ENCODE measurements at places on chromosomes 7 and 10.
A peak's percentile ranks its signal among the peaks of the same experiment; 100 is the strongest.

DNA sequence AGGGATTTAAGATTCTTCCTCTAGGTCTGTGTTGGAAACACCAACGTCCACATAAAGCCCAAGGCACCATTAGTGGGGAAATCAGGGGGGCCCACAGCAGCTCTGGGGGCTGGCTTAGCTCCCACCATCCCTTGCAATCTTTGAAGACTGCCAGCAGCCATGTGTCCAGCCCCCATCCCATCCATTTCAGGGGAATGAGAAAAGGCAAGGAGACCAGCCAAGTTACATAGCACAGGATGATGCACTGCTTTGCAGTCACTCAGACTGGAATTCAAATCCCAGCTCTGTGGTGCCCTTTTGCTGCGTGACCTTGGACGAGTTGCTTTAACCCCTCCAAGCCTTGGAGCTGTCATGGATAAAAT, 108.9 kb upstream of the ZMIZ1 start:
- no peak for DNase-seq

GRCh38 chr7:148253629-148254028, 336.9 kb upstream of the C7orf33 start:
- DNase-seq, result no peak

GRCh38 chr10:131795761-131796160, 105.0 kb upstream of the PPP2R2D start:
- DNase-seq, result no peak

- DNase-seq, result no peak
Observed at GRCh38 chr7:1033546-1034145, 10.7 kb upstream of the GPR146 start.

GRCh38 chr10:11823989-11824346, 812 bp downstream of the PROSER2 start:
- DNase-seq, result no peak

GRCh38 chr10:76451911-76452310, 1020.5 kb downstream of the LRMDA start:
- DNase-seq, result no peak

GRCh38 chr10:44399659-44400451, 15.0 kb upstream of the CXCL12 start:
- no peak for DNase-seq

DNA sequence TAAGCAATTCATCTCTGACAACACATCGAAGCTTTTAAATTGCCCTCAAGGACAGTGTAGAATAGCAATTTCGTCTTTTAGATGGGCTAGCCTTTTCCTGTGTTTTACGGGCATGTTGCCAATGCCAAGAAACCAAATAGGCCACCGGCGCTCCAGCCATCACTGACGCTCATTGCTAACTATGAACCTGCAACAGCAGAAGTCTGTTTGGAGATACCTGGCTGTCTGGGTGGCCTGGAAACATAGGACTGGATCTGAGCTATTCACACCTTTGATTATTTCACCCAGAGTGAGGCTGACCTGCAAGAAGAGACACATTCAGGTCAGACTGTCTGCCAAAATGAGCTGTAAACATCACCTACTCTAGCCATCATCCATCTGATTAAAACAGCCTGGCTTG, 12.0 kb downstream of the KPNA7 start:
- no peak for DNase-seq

GRCh38 chr7:77765481-77765880, 32.8 kb downstream of the TMEM60 start:
- DNase-seq, result peak; percentile 43

- DNase-seq, result no peak
Observed at GRCh38 chr7:114934086-114934485, 12.2 kb downstream of the MDFIC start.

GRCh38 chr7:130429019-130429418, 11.8 kb downstream of the CEP41 start:
- no peak for DNase-seq

DNA sequence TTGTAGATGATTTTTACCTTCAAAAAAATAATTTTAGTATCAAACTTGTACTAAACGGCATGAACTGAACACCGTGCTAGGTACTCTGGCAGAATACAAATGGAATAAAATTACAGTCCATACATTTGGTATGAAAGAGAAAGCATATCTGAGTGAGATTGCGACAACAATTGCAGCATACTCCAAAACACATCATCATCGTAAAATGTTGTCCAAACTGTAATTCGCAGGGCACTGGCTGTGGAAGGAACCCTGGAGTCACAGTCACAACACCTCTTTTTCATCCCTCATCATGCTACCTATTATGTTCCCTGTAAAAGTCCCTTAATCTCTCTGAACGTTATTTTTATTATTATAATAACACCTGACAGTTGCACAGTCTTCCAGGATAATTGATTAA, 13.5 kb downstream of the CREM start:
- no peak for DNase-seq

GRCh38 chr10:97510686-97511085, 12.0 kb downstream of the UBTD1 start:
- no peak for DNase-seq

- DNase-seq, result no peak
Observed at GRCh38 chr7:38585572-38586354, 45.4 kb downstream of the AMPH start.

DNA sequence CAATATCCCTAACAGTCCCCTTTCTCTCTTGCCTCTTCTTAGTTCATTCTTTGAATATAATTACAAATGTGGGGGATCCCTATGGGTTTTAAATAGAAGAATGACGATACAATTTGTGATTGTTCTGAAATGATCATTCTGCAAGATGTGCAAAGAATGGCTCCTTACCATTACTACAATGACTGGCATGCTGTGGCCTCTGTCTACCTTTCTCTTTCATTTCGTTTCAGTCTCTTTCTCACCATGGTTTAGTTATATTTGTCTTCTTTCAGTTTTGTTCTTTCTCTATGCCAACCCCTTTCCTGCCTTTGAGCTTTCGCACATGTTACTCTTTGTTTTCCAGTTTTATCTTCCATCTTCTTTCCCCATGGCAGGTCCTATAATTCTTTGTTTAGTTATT, 176.5 kb downstream of the SUGCT start:
- DNase-seq, result no peak

- DNase-seq, result peak; percentile 28
Observed at GRCh38 chr7:93551063-93551895, 23.2 kb downstream of the CALCR start.

DNA sequence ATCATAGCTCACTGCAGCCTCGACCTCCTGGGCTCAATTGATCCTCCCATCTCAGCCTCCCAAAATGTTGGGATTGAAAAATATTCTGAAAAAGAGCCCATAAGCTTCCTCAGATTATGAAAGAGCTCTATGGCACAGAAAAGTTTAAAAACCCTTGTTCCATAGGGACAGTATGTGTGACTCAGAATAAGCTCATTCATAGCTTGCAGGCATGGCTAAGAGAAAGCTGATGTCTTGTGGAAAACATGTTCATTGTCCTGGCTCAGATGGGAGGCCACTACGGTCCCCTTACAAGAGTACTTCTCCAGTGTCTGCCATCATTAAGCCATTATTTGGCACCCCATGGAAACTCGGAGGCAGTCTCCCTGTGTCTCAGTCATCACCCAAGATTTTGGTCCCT, 64.0 kb downstream of the CCDC3 start:
- no peak for DNase-seq

GRCh38 chr7:79051915-79052314, 401.6 kb downstream of the MAGI2 start:
- DNase-seq, result no peak

GRCh38 chr7:11592699-11593098, 239.3 kb downstream of the THSD7A start:
- DNase-seq, result no peak

DNA sequence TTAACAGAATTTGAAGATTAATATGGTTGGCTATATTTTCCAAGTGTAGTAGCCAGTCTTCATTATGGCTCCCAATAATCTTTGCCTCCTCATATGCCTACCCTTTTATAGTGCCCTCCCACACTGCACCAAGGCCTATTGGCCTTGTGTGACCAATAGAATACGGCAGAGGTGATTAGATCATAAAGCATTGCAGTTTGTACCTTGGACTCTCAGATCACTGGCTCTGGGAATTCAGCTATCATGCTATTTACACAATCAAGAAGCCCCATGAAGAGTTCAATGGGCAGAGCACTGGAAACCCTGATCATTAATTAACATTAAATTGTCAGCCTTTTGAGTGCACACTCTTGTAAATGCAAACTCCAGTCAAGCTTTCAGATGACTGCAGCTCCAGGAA, 154.5 kb upstream of the MAGI2 start:
- no peak for DNase-seq

DNA sequence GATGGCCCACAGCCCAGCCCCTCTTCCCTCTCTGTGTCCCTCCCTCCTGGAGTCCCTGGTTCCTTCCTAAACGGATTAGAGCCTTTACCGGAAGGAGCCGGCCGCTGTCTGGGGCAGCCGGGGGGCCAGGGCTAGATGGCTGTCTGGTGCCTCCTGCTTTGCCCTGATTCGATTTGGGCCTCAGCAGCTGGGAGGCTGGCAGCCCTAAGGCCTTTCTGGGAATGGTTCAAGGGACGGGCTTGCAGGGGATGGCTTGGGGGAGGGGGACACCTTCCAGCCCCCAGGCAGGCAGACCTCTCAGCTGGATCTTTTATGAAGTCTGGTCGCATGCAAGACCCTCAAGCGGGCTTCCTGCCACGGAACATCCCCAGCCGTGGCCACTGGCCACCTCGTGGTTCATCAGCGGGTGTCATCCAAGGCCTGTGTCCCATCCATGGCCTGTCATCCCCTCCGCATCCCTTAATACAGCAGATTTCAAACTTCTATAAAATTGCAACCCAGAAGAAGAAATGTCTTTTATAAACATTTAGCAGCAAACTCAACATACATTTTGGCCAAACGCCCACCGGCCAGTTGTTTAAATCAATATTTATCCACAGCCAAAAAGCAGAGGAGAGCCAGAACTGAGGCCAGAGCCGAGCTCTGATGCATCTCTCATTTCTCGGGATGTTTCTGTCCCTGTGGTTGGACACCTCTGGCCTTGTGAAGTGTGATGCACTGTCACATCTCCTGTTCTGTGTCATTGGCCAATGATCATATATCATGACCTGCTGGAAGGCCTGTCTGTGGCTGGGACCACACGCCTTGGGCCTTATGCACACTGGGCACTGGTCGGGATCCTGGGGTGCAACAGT, 52.0 kb downstream of the GTF2IRD1 start:
- DNase-seq, result no peak
